ENCODE measurements at places on chromosomes 2 and 18.

- no peak for DNase-seq
These were observed 25.5 kb downstream of the TANC1 start for GRCh38 chr2:158993721-158994587.

DNA sequence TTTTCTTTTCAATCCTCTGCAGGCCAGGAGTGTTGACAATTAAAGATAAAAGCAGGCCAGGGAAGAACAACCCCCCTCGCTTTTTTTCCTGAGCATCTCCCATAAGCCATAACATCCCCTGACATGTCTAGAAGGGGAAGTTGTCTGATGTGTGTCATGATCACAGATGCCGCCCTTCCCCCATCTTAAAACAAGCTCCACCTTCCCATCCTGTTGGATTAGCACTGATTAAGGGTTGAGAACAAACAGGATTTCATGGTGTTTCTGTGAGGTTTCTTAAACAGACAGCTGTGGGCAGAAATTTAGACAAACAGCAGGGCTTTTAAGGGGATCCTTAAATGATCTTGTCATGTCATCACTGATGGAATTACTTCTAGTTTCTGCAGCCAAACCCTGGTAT, 59.4 kb upstream of the UPP2 start:
- DNase-seq, result no peak

DNA sequence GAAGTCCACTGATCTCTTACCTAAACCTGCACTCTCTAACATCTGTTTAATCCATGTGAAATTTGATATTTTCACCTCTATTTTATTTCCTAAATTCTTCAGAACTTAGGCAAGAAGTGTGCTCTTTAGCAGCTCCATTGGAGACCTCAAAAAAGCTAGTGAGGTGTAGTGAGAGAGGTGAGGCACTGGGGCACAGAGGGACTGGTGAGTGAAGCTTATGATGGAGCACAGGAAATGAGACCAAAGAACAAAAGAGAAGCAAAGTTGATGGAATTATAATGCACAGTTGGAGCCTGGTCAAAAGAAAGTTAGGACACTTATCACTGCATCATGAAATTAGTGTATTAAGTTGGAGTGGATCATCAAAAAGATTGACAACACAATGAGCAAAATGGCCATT, 1050.7 kb upstream of the NRXN1 start:
- DNase-seq, result no peak

DNA sequence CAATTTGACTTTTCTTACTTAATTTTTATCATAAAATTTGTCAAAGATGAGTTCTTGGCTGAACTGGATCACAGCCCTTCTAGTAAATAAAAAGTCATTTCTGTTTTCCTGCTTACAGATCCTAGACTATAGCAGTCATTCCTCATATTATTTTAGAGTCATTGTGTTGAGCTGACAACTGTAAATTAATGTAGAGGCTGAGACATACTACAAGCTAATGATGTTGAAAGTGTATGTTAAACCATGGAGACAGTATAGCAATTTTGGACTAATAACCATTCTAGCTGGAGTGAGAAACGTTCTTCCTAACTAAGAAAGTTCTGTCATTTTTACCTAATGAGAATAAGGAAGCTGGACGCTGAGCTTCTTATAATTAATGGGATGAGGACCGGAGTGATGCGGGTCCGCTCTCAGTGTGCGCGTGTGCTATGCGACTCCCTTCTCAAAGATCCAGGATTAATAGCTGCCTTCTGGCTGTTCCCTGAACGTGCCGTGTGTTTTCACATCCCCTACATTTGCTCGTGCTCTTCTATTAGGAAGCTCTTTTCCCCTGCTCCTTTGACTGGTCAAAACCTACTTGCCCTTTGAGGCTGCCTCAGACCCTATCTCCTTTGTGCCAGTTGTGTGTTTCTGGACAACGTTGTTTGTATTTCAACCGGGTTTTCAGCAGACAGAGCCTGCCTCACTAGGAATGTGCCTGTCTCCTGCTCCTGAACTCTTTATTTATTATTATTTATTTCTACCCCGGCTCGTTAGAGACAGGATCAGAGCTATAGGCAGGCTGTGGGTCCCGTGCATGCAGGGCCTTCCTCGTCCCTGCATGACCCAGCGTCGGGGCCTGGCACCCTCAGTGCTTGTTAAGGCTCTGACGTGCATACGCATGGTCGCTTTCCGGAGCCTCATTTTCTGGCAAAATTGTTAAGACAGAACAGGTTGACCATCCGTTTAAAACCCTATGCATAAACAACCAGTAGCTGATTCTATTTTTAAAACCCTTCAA, 182.6 kb downstream of the DCDC2C start:
- no peak for DNase-seq

DNA sequence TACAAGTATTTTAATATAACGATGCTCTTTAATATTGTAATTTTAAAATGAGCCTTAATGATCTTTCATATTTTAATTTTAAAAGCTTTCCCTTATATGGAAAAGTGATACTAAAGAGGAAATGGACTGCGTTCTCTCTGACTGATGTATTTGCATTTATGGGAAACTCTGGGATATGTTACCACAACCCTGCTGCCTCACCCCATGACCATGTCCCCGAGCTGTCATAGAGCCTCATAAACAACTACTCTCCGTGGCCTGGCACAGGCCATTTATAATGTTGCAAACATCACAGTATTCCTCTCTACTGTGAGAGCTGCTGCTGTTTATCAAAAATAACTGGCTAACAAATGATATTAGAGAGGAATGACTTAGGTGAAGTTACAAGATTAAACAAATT, 75.8 kb upstream of the SEC11C start:
- no peak for DNase-seq
